HuH-7 (cell line): ENCODE measurements at places on chromosomes 12 and 14.

- DNase-seq: no peak
Measured at GRCh38 chr14:69518289-69519101, 34.0 kb downstream of the PLEKHD1 start.

DNA sequence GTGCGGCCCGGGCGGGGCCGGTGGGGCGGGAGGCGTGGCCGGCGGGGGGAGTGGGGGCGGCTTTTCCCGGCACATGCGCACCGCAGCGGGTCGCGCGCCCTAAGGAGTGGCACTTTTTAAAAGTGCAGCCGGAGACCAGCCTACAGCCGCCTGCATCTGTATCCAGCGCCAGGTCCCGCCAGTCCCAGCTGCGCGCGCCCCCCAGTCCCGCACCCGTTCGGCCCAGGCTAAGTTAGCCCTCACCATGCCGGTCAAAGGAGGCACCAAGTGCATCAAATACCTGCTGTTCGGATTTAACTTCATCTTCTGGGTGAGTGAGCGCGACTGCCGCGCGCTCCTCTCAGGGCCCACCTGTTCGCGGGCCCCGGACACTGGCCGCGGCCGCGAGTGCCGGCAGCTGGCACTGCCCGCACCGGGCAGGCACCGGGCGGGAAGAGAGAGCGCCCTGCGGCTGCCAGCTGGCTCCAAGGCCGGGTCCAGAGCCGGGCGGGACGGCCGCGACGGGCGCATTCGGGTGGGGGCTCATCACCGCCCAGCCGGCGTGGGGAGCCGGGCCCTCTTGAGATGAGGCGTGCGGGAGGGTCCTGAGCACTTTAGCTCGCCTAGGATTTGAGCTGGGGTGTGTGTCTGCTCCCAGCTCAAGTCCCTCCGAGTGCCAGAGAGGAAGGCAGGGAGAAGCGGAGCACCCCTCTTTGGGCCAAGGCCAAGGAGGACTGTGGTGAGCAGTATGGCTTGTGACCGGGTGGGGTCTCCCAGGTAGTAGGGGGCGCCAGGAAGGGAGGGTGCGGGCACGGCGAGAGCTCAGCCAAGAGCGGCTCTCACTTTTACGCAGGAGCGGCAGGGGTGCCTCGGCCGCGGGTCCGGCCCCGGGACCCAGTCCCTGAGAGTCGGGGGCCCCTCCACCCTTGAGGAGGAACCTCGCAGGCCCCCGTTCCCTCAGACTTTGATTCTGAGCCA, at the start of gene CD9:
Gene CD9 (plus strand): TSS at position 145 of the 957 bp plus-strand sequence. CDS start 100 bp downstream, at position 245.
- DNase-seq: peak; percentile 63

- no peak for DNase-seq
Measured at GRCh38 chr12:66103016-66103913, 27.3 kb downstream of the LLPH start.

DNA sequence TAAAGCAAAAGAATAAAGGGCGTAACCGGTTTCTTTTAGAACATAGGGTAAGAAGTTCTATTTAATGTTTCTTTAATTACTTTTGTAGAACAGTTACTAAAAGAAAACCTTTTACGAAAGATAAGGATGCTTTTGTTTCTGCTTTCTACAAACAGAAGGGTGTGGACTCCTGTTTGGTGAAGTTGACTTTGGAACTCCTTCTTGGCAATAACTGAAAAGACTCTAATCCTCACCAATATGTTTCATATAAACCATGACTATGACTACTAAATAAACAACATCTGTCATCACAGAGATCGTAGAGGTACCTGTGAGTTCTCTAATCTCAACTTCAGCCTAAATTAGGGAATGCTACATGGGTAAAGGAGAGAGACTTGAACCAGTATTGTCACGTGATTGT, 210.8 kb upstream of the FLRT2 start:
- no peak for DNase-seq

DNA sequence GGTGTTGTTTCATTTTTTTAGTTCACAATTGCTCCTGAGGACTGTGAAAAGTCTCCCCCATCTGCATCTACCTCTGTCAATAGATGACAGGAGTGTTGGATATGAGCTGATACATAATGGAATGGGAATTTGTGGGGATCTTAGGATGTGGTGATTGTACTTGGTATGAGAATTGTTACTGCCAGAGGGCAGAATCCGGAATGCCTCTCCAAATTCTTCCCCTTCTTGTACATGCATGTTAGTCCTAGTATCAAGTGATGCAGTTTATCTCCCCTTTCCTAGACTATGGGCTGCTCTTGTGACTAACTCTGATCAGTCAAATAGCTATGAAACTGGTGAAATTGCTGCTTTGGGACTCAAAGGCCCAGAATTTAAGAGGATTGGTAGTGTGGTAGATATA, 24.8 kb upstream of the NOVA1 start:
- DNase-seq: no peak

GRCh38 chr12:99435095-99435791, 212.3 kb upstream of the GARIN6 start:
- DNase-seq: no peak

DNA sequence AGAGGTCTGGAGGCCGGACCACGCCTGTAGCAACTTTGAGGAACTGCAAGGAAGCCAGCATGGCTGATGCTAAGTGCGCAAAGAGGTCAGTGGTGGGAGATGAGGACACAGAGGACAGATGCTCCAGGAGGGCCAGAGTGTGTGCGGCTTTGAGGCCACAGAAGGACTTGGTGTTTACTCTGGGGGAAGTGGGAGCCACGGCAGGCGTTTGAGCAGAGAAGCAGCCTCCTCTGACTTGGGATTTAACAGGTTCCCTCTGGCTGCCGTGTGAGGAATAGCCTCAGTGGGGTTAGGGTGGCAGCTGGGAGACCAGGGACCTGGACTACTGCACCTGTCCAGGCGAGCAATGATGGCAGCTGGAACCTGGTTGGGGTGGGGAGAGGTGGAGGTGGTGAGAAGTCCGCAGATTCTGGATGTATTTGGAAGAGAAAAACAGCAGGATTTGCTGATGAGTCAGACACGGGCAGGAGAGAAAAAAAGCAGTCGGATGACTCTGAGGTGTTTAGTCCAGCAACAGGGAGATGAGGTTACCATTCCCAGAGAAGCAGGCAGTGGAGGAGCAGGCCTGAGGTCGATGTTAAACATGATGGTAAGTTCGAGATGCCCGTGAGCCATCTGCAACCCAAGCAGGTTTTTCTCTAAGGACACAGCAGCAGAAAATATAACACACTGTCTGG, 143.5 kb downstream of the SCARB1 start:
- no peak for DNase-seq

DNA sequence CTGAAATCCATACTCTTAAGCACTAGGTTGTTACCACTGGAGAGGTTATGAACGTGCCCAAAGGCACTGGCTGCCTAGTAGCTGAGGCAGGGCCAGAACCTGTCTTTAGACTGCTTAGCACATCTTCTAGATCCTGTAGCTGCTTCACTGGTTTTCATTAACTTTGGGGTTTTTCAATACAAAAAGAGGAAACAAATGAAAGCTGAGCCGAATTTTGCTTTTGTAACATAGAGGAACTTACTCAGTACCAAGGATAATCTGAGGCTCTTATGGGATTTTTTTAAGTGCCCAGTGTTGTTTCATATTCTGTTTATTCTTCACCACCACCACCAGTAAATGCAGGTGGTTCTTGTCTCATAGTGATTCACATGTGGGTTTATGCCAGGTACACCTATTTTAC, 396.1 kb downstream of the RAD51B start:
- DNase-seq: no peak

DNA sequence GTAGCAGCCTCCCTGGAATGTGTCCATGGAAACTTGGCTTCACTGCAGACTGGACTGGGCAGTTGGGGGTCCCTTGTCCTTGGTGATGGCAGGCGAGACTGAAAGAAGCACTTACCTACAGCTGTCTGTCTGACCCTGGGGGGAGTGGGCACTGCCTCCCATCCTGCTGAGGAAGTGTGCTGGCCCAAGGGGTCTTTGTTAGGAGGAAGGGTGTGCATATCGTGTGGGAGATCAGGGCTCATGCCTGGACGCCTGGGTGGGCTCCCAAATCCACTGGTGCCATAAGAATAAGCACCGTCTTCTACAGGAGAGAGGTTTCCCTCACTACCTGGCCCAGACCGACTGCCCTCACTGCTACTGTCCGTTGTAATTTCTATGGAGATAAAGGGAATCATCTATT, 81.4 kb downstream of the PIWIL1 start:
- no peak for DNase-seq

- DNase-seq: no peak
Measured at GRCh38 chr14:65128096-65128495, 25.8 kb upstream of the MAX start.

DNA sequence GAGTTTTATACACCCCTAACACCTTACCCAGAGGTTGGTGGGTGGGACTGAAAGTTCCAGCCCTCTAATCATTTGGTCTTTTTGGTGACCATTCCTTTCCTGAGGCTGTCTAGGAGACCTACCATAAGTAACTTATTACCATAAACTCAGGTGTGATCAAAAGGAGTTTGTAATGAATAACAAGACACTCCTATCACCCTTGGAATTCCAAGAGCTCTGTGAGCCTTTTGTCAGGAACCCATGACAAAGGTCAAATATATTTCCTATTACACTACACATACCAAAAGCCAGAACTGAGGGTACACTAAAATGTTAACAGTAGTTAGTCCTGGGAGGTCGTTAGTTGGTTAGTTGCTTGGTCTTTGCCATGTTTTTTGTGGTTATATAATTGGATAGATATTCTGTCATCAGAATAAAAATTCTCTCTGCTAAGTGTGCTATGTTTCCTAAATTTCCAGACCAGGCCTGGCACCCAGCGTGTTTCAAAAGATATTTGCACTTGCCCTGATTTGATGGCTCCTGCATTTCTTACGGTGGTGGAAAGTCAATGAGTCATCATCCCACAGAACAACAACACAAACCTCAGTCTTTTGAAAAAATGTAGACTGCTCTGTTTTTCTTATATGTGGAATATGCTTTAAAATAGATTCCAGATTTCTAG, 27.0 kb upstream of the AKAP5 start:
- no peak for DNase-seq

DNA sequence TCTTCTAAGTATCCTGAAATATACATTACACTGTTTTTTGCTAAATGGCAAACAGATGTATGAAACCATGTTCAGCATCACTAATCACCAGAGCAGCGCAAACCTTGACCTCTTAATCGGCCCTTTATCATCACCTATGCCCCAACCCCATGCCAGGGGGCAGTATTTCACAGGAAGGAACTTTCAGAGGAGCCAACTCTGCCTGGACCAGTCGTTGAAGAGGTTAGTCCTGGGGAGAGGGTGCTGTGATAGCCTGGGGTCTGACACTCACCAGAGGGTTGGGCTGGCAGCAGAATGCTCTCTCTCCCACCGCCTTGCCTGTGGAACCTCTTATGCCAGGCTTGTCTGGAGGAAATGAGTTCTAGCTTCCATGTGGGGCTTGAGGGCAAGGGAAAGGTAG, 411.7 kb downstream of the TMEM117 start:
- DNase-seq: peak; percentile 10

- no peak for DNase-seq
Measured at GRCh38 chr12:10453156-10453555, at the start of gene KLRC1. Gene KLRC1, minus strand, starts transcription at chr12:10453377. Its CDS starts 2,221 bp downstream, at chr12:10451156.

- DNase-seq: no peak
Measured at GRCh38 chr12:78143717-78144116, 313.0 kb downstream of the NAV3 start.

- no peak for DNase-seq
Measured at GRCh38 chr12:9933958-9934357, 1.8 kb upstream of the CLEC2A start.

DNA sequence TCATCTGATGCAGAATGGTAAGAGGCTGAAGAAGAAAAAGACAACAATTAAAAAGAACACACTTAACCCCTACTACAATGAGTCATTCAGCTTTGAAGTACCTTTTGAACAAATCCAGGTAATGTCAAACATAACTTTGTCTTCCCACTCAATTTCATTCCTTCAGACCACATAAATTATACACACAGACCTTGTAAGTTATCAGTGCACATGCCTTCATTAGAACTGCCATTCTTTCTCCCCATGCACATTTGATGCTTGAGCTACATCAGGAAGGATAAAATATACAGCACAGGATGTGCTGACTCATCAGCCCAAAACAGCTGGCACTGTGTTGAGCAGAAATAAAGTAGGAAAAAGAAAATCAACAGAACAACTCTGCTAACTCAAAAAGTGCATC, 246.7 kb downstream of the PAWR start:
- no peak for DNase-seq

- no peak for DNase-seq
Measured at GRCh38 chr14:42185718-42186117, 579.0 kb downstream of the LRFN5 start.

DNA sequence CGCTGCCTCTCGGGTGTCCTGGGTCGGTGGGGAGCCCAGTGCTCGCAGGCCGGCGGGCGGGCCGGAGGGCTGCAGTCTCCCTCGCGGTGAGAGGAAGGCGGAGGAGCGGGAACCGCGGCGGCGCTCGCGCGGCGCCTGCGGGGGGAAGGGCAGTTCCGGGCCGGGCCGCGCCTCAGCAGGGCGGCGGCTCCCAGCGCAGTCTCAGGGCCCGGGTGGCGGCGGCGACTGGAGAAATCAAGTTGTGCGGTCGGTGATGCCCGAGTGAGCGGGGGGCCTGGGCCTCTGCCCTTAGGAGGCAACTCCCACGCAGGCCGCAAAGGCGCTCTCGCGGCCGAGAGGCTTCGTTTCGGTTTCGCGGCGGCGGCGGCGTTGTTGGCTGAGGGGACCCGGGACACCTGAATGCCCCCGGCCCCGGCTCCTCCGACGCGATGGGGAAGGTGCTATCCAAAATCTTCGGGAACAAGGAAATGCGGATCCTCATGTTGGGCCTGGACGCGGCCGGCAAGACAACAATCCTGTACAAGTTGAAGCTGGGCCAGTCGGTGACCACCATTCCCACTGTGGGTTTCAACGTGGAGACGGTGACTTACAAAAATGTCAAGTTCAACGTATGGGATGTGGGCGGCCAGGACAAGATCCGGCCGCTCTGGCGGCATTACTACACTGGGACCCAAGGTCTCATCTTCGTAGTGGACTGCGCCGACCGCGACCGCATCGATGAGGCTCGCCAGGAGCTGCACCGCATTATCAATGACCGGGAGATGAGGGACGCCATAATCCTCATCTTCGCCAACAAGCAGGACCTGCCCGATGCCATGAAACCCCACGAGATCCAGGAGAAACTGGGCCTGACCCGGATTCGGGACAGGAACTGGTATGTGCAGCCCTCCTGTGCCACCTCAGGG, 679 bp downstream of the ARF6 start:
- no peak for DNase-seq

DNA sequence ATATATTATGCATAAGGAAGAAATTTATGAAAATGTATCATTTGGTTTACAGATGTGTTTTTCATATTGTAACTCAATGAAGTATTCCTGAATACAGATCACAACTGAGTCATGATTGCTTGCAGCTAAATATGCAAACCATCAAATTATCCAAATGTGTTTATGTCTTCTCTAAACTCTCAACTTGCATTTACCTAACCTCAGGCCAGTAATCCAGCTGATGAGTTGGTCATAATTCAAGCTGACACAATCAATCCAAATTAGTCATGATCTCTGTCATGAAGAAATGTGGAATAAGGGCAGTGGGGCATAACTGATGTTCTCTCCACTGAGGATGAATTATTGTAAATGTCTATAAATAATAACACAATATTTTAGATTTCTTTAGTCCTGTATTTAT, 104.8 kb upstream of the CNTN1 start:
- no peak for DNase-seq

GRCh38 chr14:94361682-94362081, 26.7 kb downstream of the SERPINA1 start:
- no peak for DNase-seq

- DNase-seq: no peak
Measured at GRCh38 chr14:67464377-67464776, 24.1 kb downstream of the TMEM229B start.
